SJSA1 (cell line): ENCODE measurements at places on chromosomes 3 and 15. TPM values are rescaled to one million over a fixed set of nuclear protein-coding genes. Genes with fewer than 3 reads are reported as not detected.

The RPN1 gene
- total RNA-seq = 327 and 374 TPM in 2 replicates

The GOLGA8Q gene
- 0.45 TPM in 1 of 2 replicates, not detected in the other for total RNA-seq

The TMEM40 gene
- total RNA-seq = not detected in 2 replicates

The GABRB3 gene
- not detected in 2 replicates for total RNA-seq

The COL8A1 gene
- total RNA-seq = 42.2 and 54.8 TPM in 2 replicates

The GLDN gene
- 0.32 TPM in 1 of 2 replicates, not detected in the other for total RNA-seq

The DAPK2 gene
- total RNA-seq = 0.34 and 2.2 TPM in 2 replicates

The PLS1 gene
- 5.2 and 5.4 TPM in 2 replicates for total RNA-seq

The RHCG gene
- not detected in 2 replicates for total RNA-seq

The KY gene
- 0.05 TPM in 1 of 2 replicates, not detected in the other for total RNA-seq

The LIPC gene
- 1.1 and 2.2 TPM in 2 replicates for total RNA-seq

The GATA2 gene
- total RNA-seq = 14.9 and 15.5 TPM in 2 replicates

The KBTBD13 gene
- not detected in 2 replicates for total RNA-seq

The SEMA3G gene
- total RNA-seq = 0.13 TPM in 1 of 2 replicates, not detected in the other

The SAMD7 gene
- not detected in 2 replicates for total RNA-seq
